ENCODE measurements at places on chromosomes 4 and X.
A peak's percentile ranks its signal among the peaks of the same experiment; 100 is the strongest.

DNA sequence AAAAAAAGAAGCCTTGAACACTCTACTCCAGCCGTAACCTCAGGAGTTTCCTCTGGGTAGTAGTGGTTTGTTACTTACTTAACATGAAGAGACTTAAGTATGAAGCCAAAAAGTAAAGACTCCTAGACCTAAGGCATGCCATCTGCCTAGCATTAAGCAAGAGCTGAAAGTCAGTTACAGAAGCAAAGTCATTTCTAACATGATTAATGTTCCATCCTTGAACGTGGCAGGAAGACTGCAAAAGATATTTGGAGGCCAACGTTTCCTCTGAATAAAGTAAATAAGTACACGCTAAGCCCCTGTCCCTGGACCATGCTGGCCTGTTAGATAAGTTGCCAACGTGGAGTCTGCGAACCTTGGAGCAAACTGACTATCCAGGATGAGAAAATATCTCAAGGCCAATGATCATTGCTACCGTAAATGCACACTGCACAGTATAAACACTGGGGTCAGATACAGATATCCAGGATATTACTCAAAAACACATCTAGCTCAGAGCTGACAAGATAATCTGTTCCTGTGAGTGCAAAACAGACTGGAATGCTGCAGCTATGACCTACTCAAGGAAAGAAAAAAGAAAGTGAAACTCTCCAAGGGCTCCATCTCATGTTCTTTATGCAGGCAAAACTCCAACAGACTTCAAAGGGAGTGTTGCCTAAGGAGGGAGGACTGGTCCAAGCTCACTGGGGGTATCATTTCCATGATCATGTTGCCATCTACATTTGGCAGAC lies 255.8 kb downstream of the COL25A1 start:
- peak; percentile 24 for DNase-seq

DNA sequence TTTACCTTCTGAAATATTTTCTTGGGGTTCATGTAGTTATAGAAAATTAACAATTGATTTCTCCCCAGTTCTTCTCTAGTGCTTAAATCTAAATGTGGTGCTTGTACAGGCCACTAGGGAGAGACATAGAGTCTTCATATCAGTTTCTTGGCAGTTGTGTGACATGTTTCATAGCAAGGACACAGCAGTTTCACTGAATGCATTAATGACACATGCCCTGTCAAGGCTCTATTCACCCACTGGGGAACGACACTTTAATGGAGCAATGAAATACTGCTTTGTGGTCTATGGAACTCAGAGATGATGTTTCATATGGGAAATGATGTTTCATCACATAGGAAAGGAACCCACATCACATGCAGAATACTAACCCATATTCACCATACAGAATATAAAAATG lies 2.8 kb downstream of the VEGFC start:
- DNase-seq = peak; percentile 72

DNA sequence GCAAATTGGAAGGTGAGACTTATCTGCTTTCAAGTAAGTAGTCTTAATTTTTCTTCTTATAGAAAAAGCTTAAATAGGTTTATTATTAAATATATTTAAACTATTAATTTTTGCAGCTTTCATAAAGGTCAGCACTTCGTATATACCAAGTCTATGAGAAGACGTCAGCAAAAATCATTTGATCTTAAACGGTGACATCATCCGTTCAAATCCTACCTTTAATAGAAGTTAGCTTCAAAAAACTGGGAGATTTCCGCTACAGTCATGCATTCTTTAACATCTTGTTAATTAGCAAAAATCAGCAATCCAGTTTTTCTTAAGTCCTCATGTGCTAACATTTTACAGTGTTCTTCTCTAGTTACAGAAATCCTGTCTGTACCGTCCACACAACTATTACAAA lies 49.9 kb upstream of the PGRMC1 start:
- DNase-seq = no peak

GRCh38 chr4:48602222-48602621 lies 112.2 kb downstream of the ZAR1 start:
- DNase-seq = no peak

GRCh38 chr4:48409203-48409602 lies 67.9 kb downstream of the SLAIN2 start:
- DNase-seq = no peak

DNA sequence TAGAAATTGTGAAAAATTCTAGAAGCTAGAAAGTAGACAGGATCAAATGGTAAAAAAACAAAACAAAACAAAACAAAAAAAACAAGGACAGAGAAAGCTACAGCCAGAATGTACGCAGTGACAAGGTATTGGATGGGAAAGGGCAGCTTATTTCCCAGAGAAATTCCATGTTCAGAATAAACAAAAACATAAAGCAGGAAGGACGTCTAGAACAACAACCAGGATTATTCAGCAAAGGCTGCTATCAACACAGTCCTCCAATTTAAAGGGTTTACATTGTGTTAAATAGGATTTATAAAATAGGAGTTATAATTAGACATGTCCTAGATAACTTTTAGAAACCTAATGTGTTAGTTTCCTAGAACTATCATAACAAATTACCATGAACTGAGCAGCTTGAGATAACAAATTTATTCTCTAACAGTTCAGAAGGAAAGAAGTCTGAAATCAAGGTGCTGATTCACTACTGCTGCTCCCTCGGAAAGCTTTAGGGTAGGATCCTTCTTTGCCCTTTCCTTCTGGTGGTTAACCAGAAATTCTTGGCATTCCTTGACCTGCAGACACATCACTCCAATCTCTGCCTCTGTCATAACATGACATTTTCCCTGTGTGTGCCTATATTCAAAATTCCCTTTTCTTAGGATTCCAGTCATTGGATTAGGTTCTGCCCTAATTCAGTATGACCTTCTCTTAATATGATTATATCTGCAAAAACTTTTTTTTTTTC lies 175.6 kb downstream of the SNCA start:
- DNase-seq = no peak

- DNase-seq = no peak
Observed at GRCh38 chrX:48824066-48824465, 2.2 kb upstream of the ERAS start.

- DNase-seq = no peak
Observed at GRCh38 chr4:2753436-2753835, 2.7 kb downstream of the TNIP2 start.

DNA sequence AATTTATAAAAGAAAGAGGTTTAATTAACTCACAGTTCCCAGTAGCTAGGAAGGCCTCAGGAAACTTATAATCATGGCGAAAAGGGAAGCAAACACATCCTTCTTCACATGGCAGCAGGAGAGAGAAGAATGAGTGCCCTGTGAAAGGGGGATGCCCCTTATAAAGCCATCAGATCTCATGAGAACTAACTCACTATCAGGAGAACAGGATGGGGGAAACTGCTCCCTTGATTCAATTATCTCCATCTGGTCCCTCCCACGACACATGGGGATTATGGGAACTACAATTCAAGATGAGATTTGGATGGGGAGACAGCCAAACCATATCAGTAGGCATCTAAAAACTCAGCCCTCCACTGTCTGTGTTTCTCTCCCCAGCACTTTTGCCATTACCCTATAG lies 22.4 kb downstream of the ANK2 start:
- DNase-seq = no peak

DNA sequence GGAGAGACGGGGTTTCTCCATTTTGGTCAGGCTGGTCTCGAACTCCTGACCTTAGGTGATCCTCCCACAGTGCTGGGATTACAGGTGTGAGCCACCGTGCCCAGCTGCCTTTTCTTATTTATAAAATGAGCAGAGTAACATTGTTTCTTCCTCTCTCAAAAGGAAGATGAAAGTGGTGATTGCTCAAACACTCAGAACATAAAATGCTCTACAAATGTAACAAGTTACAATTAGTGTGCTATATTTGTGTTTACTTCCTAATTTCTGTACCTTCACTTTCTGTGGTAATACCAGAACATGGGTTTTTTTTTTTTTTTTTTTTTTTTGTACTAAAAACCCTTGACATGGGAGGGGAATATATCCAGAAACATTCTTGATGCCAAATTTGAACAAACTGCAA lies 197.9 kb downstream of the MGST2 start:
- DNase-seq = no peak

DNA sequence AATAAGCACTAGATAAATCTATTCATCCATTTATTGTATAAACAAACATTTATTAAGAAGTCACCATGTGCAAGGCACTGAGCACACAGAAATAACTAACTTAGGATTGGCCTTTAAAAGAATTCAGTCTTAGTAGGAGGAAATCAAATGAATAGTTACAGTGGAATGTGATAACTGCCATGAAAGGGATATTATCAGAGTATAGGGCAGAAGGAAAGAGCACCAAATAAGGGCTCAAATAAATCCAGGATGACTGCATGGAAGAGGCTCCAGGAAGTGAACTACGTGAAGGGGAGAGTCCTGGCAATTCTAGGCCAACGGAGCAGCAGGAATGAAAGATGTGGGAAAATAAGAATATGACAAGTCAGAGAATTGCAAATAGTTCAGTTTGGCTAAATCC lies 406.0 kb downstream of the INPP4B start:
- DNase-seq = no peak

- DNase-seq = no peak
Observed at GRCh38 chr4:100790836-100791615, 273.2 kb upstream of the EMCN start.

GRCh38 chr4:3302786-3303564 lies 10.2 kb downstream of the RGS12 start:
- DNase-seq = no peak
